ENCODE measurements at places on chromosomes 2 and 18. TPM values are rescaled to one million over a fixed set of nuclear protein-coding genes. Genes with fewer than 3 reads are reported as not detected.

Gene DHRS9
- not detected for total RNA-seq

Gene SOX11
- 154 TPM for total RNA-seq

DNA sequence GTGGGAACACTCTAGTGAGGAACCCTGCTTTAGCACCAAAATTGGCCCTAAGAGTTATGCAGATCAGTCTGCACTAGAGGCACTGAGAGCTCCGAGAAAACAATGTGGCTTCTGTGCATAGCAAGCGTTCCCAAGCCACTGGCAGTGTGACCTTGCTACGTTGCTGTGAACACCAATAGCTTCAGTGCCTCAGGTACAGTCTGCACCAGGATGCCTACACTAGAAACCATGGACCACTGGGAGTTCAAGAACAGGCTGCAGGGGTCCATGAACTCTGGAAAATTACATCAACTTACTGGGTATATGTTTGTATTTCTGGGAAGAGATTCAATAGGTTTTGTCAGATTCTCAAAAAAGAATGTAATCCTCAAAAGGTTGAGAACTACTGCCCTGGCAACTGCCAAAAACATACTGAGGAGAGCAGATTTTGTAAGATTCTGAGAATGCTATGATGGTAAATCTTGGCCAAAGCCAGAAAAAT lies 18.3 kb upstream of the SP3 start:
- DNase-seq = no peak

- DNase-seq = no peak
Measured at GRCh38 chr18:27181726-27182125, 3.4 kb downstream of the CHST9 start.

DNA sequence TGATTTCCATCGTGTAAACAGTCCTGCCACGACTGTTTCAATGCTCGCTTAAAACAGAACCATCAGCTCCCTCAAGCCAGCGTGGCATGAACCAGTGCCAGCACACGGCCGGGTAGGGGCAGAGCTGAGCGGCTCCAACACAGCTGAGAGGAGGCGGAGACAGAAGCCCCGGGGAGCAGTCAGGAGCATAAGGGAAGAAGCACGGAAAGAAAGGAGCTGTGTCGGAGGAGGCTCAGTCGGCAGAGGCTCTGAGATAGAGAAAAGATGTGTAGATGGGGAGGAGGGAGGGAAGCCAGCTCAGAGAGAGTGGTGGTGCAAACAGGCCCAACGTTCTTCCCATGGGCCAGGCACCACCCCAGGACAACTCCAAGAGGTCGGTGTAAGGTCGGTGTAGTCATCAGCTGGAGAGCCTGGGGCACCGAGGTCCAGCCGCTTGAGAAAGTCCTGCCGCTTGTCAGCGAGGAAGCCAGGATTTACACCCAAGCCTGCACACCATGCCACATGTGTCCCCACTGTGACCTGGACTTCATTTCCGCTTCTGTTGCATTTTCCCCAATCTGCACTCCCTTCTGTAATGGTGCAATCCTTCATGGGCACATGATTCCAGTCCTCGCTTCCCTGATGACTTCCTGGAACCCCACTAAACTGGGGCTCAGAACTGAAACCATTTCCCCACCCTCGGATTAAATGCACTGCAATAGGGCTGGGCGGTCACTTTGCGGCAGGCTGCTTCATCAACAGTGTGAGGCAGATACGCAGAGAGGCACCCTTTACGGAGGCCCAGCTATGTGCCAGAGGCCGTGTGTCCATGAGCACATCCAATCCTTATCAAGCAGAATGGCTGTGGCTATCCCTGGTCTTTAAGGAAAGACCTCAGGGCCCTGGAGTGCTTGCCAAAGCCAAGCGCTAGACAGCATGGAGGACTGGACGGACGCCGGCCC lies 43.5 kb downstream of the CYP27C1 start:
- no peak for DNase-seq

DNA sequence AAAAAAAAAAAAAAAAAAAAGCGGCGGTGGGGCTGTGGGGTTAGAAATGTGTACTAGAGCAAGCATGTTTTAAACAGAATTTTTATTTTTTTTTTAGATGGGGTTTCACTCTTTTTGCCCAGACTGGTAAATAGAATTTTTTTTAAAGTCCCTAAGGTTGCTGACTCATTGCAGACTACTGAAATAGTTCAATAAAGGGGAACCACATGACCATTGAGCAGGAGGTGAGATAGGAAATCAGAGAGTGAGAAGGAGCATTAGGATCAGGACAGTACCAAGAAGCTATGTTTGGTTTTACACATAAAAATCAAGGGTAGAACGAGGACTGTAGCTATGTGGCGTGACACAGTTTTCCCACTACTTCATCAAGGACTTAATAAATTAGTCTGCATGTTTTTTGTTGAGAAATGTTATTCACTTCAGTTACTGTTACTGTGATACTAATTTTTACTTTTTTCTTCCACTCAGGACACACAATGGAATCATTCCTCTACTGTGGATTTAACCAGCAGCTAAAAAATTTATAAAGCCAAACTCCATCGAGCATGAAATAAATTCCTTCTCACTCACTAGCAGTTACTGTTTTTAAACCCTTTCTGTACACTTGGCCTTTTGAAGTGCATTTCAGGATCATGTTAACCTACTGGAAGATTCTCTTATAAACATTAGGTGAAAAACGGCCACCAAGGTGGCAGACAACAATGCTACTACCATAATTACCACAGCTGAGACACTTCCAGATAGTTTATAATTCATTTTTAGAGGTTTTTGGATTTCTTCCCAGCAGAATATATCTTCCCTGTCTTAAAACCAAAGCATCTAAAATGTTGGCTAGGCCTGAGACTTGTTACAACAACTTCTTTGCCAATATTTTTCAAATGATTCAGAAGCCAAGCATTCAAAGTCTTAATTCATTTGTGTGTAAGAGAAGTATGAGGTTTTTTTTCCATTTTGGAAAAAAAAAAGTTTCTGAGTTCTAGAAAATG lies 33.2 kb downstream of the LAMA1 start:
- no peak for DNase-seq

GRCh38 chr2:177799531-177799930 lies 273.0 kb downstream of the PDE11A start:
- DNase-seq = no peak

DNA sequence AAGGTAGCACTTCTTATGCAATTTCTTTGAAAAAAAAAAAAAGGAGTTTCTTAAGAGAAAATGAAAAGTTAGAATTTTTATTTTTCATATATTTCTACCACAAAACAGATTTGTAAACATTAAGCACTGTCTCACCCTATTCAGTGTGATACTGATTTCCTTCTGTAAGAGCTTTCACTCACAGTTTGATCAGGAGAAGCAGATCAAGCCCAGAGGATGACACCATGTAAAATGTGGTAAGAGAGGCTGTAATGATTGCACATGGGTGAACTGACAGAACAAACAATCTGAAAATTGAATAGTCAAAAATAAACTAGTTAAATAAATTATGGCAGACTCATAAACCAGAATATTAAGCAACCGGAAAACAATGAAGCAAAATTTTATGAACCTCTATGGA lies 54.5 kb downstream of the MEMO1 start:
- DNase-seq = no peak

DNA sequence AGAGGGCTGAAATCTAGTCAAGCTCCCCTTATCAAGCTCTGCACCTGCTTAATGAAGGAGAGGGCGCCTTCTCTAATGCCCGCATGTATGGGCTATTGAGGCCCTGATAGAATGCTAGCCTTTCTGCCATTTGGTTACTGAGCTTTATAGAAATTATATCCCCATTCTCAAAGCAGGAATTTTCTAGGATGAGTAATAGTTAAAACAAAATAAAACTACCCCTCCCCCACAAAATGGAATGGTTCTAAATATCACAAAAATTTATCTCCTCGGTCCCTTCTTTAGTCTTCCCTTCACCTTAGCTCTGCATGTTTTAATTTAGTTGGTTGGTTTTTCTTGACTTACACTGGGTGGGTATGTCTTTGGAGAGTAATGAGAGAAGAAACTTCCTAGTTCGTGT lies 37.7 kb downstream of the CD28 start:
- DNase-seq = no peak

- no peak for DNase-seq
Measured at GRCh38 chr2:212936572-212936971, 214.8 kb downstream of the IKZF2 start.

- no peak for DNase-seq
Measured at GRCh38 chr2:191818725-191819350, 28.1 kb downstream of the CAVIN2 start.

DNA sequence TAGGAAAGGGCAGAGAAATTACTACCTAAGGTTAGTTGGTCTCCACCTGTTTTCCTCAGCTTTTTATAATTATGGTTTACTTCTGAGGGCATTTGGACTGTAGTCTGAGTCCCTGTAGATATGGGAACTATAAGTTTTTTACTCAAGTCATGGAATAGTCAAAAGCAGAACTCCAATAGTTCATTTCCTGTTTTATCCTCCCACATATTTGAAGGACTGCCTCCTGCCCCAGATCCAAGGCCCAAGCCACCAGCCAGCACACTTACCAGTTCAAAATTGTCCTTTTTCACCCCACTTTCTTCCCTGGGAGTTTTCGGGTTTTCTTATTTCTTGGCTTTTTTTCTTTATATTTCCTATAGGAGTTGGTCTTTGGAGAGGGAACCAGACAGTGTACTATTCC lies 164.1 kb downstream of the MBD5 start:
- DNase-seq = no peak

GRCh38 chr2:176614930-176615329 lies 345.7 kb downstream of the MTX2 start:
- no peak for DNase-seq

DNA sequence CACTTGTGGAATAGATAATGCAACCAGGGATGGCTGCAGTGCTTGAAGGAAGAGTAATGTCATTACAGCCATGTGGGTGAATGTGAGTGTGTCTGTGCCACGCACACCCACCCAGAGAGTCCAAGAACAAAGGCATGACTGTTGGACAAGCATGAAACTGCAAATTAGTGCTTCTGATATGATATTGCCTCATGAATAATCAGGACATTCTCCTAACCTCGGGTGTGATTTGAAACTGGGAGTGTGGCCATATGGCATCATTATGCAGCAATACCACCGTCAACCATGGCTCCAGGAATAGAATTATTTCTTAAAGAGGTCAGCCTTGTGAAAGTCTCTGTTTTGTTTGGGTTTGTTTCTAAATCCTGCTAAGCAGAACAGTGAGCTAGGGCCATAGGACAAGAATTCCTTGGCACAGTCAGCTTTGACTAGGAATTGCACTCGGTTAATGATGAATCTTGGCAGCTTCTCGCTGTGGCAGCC lies 678.0 kb upstream of the RAB6C start:
- no peak for DNase-seq

DNA sequence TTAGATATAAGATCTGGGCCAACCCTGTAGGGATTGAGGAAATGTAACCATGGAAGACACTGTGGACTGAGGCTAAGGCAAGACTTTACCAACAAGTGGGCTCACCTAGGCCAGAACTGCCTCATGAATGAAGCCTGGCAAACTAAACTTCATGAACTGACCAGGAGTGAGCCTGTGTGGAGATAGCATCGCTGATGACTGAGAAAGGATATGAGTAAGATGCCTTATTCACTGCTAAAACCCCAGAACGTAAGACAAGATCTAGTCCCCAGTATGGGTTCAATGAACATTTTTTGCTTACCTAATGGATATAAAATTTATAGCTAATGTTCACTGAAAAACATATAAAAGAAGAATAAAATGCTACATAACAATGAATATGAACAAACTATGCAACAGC lies 399.8 kb downstream of the SATB2 start:
- no peak for DNase-seq

Gene RBKS
- total RNA-seq = 5.4 TPM

DNA sequence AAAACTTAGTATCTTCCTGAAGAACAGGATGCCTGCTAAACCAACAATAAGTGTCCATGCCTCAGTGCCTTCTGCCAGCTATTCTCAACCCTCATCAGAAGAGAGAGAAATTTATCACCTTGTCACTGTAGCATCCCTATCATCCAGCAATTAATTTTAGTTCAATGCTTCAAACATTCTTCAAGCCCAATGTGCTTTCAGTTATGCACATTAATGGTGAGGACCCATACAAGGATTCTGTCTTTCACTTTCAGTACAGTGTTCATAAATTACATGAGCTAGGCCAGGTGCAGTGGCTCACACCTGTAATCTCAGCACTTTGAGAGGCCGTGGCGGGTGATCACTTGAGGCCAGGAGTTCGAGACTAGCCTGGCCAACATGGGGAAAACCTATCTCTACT lies 47.0 kb upstream of the MSH6 start:
- DNase-seq = no peak

Gene LONRF2
- total RNA-seq = 8.4 TPM

Gene RTP5
- total RNA-seq = not detected

GRCh38 chr18:8364385-8364784 lies 244.9 kb upstream of the RAB12 start:
- no peak for DNase-seq

All from progenitor cell of endocrine pancreas (in vitro differentiated cells).